ENCODE measurements at places on chromosomes 5 and 9. TPM values are rescaled to one million over a fixed set of nuclear protein-coding genes. Genes with fewer than 3 reads are reported as not detected.

DNA sequence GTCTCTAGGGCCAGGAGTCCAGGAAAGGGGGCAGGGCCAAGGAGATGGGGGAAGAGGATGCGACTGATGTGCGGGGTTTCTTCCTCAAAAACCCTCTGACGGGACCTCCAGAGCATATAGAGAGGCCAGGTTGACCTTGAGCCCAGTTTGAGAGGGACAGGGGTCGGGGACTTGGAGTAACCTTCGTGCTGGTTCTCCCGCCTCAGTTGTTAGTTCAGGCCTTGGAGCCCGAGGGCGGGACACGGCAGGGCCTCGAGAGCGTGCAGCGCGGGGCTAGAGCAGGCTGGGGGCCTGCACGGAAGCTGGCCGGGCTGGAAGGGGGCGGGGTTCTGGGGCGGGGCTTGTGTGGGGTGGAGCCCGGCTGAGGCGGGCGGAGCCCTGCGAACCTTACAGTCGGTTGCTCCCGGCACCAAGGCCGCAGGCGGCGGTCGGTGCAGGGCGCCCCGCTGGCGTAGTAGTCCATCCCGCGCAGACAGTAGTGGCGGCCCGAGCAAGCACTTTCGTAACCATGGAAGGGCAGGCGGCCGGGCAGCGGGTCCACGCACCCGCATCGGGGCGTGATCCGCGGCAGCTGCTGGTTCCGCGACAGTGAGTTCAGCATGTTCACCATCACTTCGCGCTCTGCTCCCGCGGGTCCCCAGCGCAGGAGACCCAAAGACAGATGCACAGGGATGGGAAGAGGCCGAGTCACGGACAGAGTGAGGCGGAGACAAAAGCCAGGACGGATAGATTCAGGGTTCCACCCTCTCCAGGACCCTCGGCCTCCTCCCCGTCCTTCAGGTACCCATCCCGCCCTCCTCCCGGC lies 4.0 kb upstream of the MYORG start:
- DNase-seq: peak; percentile 92

DNA sequence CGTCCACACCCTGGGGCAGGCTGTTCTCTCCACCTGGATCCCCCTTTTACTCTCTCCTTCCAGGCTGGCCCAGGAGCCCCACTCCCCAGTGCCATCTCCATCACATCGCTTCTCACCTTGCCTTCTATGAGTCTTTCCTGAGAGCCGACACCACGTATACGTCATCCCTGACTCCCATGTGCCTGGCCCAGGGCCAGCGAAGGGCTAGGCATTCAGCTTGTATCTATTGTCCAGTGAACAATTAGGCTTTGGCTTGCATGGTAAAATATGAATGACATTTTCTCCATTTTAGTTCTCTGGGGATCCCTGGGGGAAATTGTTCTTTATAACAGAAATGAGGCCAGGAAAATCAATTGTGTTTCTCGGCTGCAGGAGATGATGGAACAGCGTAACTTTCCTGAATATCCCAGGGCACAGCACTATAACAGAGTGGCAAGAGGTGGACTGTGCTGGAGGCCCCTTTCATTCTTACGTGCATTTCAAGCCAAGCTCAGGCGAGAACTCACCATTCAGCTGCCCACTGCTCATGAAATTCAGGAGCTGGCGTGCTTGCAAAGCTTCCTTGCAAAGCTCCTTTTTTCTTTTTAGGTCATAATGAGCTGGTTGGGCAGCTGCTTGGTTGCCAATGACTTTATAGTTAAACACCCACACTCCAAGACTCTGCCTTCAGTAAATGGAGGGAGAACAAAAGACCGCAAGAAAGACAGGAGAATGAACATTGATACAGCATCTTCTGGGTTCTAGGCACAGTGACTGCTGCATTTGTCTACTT lies 37.7 kb downstream of the NSG2 start:
- DNase-seq: no peak

MARVELD2 gene
- polyA plus RNA-seq: 8.5 TPM

CETN3 gene
- 50.0 TPM for polyA plus RNA-seq

DNA sequence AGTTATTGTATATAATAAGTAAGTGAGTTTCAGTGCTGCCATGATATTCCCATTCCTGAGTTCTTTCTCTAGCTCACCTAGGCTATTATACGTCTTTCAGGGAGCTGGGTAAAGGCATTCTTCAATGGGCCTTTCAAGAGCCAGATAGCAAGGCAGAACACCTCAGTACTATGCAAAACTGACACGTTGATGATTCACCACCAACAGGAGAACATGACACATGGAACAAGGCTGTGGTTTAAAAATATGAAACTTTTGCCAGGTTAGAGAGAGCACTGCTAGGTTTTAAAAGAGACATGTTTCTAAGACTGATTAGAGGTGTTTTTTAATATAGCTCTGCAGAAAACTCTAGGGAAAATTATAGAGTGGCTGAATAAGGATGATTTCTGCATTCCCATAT lies 95.9 kb downstream of the UGCG start:
- no peak for DNase-seq

FBXL7 gene
- 3.9 TPM for polyA plus RNA-seq

GRCh38 chr9:129182625-129183494 lies 4.8 kb upstream of the IER5L start:
- DNase-seq: no peak

- DNase-seq: peak; percentile 91
Observed at GRCh38 chr5:176415952-176416924, at the start of gene CLTB. TSS of gene CLTB (minus strand) at chr5:176416539. CDS start at chr5:176416363, 176 bp downstream.

CD180 gene
- polyA plus RNA-seq: 0.28 TPM

DNA sequence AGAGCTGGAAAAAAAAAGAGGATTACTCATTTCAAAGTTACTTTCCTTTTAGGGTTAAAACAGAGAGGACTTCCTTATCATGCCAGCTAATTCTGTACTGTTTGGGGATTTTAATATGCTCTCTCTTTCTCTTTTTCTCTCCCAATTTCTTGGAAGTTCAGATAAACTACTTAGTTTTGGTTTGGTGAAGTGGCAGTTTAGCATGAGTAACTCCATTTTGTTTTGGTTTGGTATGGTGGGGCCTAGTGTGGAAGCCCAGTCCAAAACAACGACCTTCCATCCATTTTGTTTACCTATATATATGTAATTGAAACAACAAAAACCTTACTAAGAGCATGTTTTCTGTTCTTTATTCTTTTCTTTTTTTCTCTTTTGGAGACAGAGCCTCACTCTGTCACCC lies 3.7 kb upstream of the BSPRY start:
- no peak for DNase-seq

DCAF10 gene
- 10.6 TPM for polyA plus RNA-seq

- DNase-seq: no peak
Observed at GRCh38 chr5:79850941-79851340, 140.1 kb downstream of the MTX3 start.

- DNase-seq: no peak
Observed at GRCh38 chr9:85941622-85941940, 635 bp downstream of the NAA35 start.

- no peak for DNase-seq
Observed at GRCh38 chr5:56673171-56673570, 142.2 kb upstream of the MAP3K1 start.

GRCh38 chr5:78716206-78716605 lies 67.6 kb upstream of the LHFPL2 start:
- no peak for DNase-seq

DNA sequence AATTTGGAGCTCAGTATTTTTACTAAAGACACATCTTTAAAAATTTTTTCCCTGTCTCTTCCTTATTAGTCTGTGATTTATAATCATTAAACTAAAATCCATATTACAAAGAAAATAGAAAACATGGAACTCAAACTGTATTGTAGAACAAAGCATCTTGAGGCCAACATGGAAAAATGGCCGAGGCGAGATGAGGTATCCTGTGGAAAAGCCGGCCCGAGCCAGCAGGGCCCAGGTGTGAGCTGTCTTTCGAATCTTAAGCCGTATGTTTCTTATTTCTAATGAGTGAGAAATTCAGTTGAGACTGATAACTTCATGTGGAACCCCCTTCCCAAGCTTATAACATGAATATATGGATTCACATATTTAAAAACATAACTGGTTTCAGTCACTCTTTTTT lies 170.4 kb upstream of the OTULINL start:
- no peak for DNase-seq

DNA sequence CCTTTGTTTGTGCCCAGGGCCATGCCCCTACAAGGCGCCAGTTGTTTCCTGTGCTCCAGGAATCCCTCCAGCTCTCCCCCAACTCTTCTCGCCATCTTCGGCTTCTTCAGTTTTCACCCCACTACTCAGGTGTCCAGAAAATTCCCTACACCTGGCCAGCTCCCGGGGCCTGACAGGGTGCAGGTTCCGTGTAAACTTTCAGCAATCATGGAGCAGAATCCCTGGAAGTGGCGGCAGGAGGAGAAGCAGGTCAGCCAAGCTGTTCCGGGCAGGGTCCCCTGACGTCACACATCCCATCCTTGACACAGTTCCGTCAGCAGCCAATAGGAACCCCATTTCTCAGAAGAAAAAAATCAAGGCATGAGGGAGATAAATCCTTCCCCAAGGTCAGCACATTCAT lies 12.2 kb upstream of the ADGRD2 start:
- DNase-seq: no peak

ADAMTS13 gene
- 3.6 TPM for polyA plus RNA-seq

DNA sequence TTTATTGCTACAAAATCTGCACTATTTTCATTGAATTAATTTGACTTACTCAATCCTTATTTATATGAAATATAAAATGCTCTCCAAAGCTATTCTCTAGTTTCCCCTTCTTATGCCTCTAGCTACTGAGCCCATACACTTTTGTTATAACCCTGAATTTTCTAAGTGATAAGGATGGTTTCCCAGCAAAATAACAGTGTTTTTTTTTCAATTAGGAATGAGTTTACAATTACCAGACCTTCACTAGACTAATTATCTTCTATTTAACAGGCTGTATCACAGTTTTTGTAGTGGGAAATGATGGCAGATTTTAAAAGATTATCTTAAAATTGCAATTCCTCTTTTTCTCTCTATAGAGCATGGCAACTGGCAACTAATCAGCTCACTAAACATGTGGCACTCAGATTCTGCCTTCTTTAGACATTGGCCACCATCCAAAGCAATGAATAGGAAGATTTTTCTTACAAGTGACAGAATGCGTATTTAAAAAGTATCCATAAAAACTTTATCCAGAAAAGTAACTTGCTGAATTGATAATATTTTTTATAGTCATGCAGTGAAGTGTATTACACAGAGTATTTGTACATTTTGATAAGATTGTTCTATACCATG lies 585.7 kb upstream of the ZNF608 start:
- DNase-seq: no peak

MARCOL gene
- not detected for polyA plus RNA-seq

DNA sequence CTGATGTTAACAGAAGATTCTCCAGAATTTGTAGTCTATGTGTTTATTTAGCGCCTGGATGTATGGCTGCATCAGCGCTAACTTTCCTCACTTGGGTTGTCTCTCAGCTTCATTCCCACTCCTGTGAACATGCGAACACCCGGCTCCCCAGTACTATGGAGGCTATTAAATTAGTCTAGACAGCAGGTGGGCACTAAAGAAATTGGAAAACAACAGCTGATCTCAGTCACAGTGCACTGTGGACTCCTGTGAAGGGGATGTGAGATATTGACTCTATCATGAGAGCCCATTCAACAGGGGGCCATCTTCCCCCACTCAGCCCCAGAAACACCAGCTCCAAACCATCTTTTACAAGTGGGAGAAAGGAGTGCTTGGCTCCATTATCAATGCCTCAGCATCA lies 471.0 kb downstream of the KDM4C start:
- no peak for DNase-seq

PHF24 gene
- polyA plus RNA-seq: 0.09 TPM

DNA sequence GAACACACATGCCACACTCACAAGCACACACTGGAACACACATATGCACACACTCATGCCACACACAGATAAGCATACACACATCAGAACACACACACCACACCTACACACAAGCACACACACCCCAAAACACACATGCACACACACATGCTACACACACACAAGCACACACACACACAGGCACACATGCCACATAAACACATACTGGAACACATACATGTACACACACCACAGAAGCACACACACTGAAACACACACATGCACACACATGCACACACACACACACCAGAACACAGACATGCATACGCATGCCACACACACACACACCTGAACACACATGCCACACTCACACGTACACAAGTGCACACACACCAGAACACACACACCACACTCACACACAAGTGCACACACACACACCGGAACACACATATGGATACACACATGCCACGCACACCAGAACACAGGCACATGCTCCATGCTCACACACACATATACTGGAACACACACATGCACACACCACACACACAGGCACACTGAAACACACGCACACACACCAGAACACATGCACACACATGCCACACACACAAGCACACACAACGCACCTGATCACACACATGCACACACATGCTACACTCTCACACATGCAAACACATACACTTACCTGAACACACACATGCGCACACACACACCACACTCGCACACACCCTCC lies 78.0 kb upstream of the IRX4 start:
- no peak for DNase-seq

GRCh38 chr5:120682851-120683250 lies 218.8 kb downstream of the PRR16 start:
- DNase-seq: no peak

GRCh38 chr5:139862803-139863202 lies 67.2 kb downstream of the PSD2 start:
- DNase-seq: no peak

GRCh38 chr5:179287631-179288030 lies 57.6 kb downstream of the ADAMTS2 start:
- DNase-seq: no peak

BSPRY gene
- polyA plus RNA-seq: 18.0 TPM

DMRTA1 gene
- 2.6 TPM for polyA plus RNA-seq

All from kidney (tissue), 22 donors.